ENCODE measurements at places on chromosomes 6 and 20.

- no peak for DNase-seq
Observed at GRCh38 chr20:49701916-49702315, 11.8 kb downstream of the B4GALT5 start.

DNA sequence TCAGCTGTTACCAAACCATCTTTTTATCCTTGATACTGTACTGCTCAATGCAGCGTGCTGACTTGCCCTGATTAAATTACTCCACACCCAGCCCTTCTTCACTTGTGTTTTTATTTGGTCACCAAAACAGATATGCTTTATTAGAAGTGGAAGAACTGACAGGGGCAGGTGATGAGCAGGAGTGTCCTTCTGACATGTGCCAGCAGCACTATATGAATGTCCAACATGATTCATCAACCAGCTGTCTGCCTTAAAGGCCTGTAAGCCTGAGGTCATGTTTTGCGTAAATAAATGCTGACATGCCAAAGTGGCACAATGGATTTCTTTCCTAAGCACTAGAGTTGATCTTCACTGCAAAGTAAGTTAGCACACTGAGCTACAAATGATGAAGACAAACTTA lies 15.4 kb downstream of the POPDC3 start:
- no peak for DNase-seq

- no peak for DNase-seq
Observed at GRCh38 chr6:99882128-99882702, 111.8 kb downstream of the MCHR2 start.

DNA sequence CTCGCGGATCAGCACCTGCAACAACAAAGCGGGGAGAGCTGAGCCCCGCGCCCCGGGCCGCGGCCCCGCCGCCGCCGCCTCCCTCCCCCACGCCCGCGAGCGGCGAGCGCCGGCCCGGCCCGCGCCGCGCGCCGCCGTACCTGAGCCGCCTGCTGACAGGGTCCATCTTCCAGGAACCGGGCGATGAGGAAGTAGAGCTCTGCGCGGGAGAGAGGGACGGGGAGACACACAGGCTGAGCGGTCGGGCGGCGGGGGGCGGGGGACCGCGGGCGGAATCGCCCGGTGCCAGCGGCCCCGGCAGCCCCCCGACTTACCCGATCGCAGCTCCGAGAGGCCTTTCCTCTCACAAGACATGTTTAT lies 359 bp downstream of the PHIP start:
- no peak for DNase-seq

- no peak for DNase-seq
Observed at GRCh38 chr6:134398453-134398852, 80.5 kb upstream of the SGK1 start.

- no peak for DNase-seq
Observed at GRCh38 chr6:168903613-168904345, 349.9 kb downstream of the THBS2 start.

- DNase-seq, result no peak
Observed at GRCh38 chr6:167722634-167723309, 103.9 kb upstream of the AFDN start.

- no peak for DNase-seq
Observed at GRCh38 chr6:154504102-154504501, 6.4 kb downstream of the CNKSR3 start.

DNA sequence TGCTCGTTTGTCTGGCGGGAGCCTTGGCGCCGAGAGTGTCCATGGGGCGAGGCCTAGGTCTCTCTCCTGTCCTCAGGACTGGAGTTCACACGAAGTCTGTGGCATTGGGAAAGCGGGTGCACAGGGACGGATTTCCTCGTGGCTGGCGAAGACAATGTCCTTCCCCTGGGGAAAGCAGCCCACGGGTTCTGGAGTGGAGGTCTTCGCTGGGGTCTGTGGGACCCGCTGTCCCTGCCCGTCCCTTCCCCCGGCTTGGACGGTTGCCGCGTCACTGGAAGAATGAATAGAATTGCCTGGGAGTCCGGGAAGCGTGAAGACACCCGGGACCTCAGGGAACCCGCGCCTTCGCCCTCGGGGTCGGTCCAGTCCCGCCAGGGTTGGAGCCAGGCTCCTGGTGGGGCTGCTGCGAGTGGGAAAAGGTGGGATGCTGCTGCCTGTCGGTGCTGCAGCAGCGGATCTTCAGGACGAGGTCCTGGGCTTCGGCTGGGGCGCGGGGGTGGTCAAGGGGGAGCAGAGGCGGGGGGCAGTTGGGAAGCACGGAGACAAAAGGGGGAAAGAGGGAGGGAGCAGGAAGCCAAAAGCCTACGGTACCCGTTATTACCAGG lies 441.8 kb upstream of the DEFB115 start:
- DNase-seq, result no peak

DNA sequence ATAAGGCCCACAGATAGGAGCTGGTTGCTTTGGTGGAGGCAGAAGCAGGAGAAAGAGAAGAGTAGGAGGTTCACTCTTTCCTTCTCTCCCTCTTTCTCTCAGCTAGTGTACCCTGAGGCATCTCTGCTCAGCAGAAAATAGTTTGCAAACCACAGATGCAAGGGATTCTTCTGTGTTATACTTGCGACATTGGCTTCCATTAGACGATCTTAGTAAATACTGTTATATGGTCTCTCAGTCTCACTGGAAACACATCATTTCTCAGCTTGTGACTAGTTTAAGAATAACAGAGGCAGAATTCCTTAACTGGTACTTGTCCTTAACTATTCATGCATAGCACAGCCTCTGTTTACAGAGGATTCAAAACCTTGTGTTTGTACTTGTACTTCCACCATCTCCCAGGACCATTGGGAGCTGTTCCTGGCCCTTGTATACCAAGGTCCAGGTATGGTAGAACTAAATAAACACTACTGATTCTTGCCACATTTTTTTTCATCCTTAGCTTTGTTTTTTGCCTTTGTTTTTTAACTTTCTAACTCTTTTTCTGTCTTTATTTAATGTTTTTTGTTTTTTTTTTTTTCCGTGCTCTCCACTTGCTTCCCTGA lies 218.2 kb downstream of the OTOR start:
- no peak for DNase-seq

GRCh38 chr6:105515054-105515453 lies 112.2 kb upstream of the PREP start:
- no peak for DNase-seq

- DNase-seq, result no peak
Observed at GRCh38 chr6:147855803-147856482, 347.5 kb downstream of the SAMD5 start.

DNA sequence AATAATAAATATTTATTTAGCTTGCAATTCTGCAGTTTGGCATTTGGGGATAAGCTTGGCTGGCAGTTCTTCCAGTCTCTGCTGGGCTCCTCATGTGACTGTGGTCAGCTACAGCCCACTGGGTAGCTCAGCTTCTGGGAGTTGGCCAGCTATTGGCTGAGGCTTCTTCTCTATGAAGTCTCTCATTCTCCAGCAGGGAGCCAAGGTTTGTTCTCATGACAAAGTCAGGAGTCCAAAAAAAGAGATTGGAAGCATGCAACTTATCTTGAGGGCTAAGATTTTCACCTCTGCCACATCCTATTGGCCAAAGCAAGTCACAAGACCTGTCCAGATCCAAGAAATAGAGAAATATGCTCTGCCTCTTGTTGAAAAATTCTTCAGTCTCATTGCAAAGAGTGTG lies 94.6 kb downstream of the SNAP25 start:
- DNase-seq, result no peak

GRCh38 chr20:53723621-53724020 lies 130.0 kb upstream of the ZNF217 start:
- no peak for DNase-seq

DNA sequence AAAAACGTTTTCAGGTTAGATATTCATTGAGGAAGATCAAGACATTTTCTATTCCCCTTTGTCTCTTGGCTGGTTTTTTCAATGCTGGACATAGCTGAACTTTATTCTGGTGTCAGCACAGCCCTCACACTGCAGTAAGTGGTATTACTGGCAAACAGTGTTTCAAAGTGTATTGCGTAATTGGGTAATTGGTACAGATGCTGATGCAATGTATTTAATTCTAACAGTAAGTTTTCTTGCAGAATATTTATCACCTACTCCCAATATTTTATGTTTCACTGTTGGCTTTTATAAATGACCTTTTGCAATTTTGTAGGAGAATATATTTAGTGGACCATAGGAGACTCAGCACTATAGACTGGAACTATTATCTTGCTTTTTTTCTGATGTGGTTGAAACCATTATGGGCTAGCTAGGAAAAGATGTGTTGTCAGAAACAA lies 287.6 kb upstream of the SOX4 start:
- DNase-seq, result no peak

DNA sequence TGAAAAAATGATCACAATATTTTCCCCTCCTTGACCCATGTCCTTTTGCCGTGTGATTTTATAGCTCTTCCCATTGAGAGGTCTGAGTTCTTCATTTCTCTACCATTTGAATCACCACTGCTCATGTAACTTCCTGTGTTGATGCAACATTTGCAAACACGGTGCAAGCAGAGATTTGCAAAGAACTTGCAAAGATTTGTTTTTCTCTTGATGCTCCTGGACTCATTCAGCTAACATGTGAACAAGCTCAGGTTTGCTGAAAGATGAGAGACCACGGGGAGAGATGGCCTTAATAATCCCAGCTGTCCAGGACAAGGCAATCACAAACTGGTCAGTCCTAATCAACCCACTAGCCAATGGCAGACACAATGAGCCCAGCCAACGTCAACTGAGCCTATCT lies 8.6 kb downstream of the VNN2 start:
- no peak for DNase-seq

GRCh38 chr6:154165478-154165877 lies 126.4 kb downstream of the OPRM1 start:
- DNase-seq, result no peak

GRCh38 chr6:167100241-167100674 lies 22.6 kb upstream of the CCR6 start:
- no peak for DNase-seq

DNA sequence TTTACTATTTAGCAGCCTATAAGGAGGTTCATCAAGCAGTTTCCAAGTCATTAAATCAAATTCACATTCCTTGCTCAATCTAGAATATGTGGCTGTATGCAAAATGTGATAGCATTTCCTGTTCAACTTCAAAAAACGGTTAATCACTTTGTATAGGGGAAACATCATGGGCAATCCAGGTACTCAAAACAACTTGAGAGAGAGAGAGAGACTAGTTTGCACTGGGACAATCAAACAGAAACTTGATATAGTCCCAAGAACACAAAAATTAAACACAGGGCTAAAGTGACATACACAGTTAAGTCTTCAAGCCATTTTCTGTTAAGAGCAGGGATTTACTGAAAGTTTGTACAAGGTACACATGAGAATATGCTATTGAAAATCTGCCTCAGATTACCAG lies 7.4 kb downstream of the CPNE1 start:
- no peak for DNase-seq

GRCh38 chr6:6225885-6226529 lies 94.5 kb downstream of the F13A1 start:
- DNase-seq, result no peak

DNA sequence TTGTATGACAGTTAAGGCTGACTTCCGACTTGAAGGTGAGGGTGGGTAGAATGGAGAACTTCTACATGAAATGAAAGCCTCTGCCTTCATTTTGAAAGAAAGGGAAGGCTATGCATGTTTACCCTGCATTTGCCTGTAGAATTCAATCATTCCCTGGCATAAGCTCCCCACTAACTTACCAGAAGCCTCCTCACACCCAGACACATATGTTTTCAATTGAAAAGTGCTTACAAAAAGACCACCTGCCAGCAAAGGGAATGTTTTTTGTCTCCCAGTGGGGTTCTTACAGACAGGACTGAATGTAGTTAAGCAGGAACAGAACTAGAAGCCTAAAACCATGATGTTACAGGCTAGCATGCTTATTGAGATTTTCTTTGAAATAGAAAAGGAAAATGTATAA lies 392.1 kb upstream of the HSF2 start:
- DNase-seq, result no peak

GRCh38 chr20:34941226-34941625 lies 14.4 kb downstream of the GSS start:
- no peak for DNase-seq

DNA sequence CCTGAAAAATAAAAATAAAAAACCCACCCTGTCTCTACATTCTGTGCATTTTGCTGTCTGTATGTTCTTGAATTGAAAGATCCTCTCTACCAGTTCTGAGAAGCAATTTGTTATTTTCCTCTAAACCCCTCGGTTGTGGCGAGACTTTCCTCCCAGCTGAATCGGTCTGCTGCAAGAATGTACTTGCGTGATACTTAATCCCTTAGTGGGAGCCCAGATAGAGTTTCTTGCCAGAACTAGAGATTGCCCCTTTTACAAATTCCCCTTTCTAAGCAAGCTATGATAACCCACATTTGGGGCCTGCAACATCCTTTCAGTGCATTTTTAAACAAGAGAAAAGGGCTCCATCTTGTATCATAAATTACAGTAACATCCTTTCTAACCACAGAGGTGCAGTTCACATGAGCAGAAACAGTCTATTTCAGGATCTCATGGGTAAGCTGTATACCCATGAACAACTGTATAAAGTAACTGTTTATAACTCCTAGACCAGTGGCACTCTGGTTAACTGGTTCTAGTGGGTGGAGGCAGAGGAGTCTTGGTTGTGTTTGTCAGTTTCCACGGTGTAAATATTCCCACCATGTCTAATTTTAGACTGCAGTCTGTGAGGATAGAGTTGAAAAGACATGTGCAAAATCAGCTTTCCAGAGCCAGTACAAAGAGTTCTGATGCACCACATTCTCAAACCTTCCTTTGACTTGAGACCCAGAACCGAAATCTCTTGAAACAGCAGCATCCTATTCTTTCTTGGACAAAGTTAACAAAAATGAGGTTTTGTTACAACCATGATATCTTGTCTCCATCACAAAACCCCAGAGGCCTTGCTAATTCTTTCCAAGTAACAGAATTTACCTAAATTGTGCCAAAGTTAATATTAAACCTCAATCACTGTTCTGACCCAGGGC lies 113.1 kb upstream of the ZNF217 start:
- no peak for DNase-seq

DNA sequence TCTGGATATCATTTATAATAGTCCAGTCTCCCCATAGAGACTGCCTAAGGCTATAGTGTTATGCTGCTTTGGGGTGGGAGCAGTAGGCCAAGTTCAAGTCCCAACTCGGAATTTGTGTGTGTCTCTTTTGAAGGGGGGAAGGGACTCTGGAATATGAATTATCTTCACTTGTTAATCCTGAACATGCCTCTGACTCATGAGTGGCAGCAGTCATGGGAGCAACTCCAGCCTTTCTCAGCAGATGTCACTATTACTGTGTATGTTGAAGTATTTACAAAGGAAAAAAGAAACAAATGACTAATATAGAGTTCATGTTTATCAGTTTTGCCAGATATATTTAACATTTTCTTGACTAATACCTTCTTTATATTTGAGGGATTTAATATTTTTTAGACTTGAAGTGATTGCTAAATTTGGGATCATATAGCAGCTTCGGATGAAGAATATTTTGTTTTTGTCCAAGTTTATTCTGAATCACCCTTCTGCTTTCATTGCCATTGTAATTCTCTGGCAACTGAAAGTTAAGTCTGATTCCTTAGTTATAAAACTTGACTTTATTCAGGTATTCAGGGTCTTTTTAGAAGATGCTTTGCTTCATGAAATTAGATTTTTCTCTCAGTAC lies 23.4 kb downstream of the FAM217A start:
- no peak for DNase-seq

DNA sequence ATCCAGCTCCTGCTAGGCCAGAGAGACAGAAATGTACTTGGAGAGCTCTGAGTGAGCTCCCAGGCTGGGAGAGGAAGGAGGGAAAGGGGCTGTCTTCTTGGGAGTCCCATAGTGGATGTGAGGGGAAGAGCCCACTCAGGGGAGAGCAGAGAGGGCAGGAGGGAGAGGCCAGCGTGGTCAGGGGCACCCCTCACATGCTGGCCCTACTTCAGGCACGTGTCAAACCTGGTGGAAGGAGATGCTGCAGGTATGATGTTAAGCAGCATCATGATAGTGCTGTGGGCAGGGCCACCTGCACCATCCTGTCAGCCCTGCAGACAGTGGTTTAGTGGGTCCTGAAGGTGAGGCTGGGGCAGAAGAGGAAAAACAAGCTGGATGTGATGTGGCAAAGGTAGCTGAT lies 265.4 kb upstream of the RNF24 start:
- no peak for DNase-seq
